ENCODE measurements at places on chromosomes 1 and 21.

- DNase-seq: no peak
Measured at GRCh38 chr1:160124705-160125478, 9.3 kb downstream of the ATP1A2 start.

DNA sequence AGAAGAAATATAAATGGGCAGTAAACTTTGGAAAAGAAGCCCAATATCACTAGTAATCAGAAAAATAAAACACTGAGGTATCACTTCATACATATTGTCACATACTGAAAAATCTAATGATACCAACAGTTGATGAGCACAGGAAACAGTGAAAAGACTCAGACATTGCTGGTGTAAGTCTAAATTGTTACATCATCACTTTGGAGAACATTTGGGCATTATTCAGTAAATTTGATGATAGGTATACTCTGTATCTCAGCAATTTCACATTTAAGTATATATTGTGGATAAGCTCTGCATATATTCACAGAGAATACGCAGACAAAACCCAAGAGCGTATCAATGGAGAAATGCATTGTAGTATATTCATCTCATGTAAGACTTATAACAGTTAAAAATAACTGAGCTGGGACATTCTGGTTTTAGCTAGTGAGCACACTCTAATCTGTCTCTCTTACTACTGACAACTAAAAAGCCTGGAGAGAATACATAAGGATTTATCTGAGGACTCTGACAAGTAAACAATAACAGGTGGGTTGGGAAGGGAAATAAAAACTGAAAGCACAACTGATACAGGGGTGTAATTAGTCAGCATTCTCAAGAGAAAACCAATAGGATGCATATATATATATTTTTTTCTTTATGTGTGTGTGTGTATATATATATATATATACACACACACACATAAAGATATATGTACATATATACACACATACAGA lies 212.7 kb upstream of the JUN start:
- DNase-seq: no peak

DNA sequence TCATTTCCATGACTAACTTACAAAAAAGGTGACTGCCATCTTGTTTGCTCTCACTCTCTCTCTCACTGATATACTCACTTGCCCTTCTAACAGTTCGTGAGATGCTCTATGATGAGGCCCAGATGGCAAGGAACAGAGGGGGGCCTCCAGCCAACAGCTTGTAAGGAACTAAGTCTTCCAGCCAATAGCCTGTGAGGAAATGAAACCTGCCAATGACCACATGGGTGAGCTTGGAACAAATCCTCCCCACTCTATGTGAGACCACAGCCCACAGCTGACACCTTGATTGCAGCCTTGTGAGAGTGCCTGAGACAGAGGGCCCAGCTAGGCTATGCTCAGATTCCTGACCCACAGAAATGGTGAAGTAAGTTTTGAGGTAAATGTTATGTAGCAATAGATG lies 153.7 kb downstream of the HHIPL2 start:
- DNase-seq: no peak

DNA sequence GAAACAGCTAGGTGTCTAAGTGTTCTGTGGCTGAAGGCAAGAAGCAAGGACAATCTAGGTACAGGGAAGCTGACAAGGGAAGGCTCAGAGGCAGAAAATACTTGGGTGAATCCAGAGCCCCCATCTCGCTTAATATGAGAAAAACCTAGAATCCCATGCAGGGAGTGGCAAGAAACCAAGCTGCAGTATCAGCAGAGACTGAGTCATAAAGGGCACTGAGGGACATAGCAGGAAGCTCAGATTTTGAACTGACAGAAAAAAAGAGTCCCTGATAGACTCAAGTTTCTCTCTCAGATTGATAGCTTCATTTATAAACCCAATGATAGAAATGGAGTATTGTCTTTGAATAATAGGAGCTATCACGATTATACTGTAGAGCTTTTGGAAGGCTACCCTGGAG lies 77.3 kb upstream of the KCNJ15 start:
- DNase-seq: no peak

DNA sequence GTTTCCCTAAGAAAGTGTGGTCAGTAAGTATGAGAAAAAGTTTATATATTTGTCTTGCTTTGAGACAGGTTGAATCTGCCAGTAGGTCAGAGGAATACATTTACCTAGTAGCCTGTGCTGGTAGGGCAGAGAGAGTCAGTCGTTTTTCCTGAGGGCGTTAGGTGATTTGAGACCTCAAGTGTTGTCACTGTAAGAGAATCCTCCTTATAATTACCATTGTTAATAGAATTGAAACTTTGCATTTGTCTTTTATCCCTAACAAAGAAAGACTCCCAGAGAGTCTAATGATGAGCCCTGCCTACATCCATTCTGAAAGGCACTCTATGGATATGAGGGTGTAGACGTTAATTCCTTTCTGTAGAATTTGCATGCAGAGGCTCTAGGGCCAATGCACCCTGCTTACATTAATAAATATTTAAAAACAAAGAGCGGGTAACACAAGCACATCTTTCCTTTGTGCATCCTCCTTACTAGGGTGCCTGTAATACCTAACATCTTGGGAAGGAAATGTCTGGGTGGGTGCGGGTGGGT lies 16.4 kb downstream of the PBX1 start:
- DNase-seq: no peak

DNA sequence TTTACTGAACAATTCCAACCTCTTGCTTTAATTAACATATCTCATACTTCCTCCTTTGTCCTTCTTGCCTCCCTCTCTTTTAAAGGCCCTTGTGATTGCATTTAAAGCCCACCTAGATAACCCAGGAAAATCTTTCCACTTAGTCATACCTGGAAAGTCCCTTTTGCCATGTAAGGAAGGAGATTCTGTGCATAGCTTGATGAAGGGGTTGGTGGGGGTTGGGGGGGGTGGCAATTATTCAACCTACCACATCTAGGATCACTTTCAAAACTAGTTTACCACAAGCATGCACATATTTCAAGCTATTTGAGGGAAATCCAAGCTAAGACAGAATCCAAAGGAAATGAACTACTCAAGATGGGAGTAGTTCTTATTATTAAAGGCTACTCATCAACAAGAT lies 249.1 kb upstream of the PTBP2 start:
- no peak for DNase-seq

All from stimulated activated CD8-positive, alpha-beta memory T cell treated with anti-CD3 and anti-CD28 coated beads, Interleukin-4, amount 100 ng/mL, for 1 hour (primary cell).